ENCODE measurements at places on chromosomes 2 and 18.
A peak's percentile ranks its signal among the peaks of the same experiment; 100 is the strongest.

- no peak for DNase-seq
These were observed 790.1 kb upstream of the SLC8A1 start for GRCh38 chr2:41242001-41242331.

GRCh38 chr2:197086500-197086899 lies 160.0 kb upstream of the PGAP1 start:
- DNase-seq = no peak

- DNase-seq = no peak
These were observed 60.4 kb downstream of the WDSUB1 start for GRCh38 chr2:159226059-159226461.

GRCh38 chr2:138147796-138148195 lies 183.5 kb downstream of the HNMT start:
- no peak for DNase-seq

DNA sequence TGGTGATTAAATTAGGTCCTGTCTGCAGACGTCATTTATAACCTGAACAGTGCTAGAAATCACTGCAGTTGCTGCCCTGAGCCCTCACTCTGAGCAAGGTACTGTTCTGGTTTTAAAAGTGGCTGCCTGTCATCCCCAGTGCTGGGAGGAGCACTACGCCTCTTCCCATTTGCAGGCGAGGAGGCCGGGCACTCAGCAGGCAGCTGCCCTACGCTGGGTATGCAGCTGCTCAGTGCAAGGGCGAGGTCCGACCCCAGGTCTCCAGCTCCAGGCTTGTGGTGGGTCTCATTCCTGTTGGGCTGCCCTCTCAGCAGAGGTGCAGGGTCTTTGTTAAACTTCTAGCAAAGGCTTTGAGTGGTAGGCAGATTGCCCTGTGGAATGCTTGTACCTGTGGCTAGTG lies 15.7 kb downstream of the CNDP2 start:
- DNase-seq = no peak

DNA sequence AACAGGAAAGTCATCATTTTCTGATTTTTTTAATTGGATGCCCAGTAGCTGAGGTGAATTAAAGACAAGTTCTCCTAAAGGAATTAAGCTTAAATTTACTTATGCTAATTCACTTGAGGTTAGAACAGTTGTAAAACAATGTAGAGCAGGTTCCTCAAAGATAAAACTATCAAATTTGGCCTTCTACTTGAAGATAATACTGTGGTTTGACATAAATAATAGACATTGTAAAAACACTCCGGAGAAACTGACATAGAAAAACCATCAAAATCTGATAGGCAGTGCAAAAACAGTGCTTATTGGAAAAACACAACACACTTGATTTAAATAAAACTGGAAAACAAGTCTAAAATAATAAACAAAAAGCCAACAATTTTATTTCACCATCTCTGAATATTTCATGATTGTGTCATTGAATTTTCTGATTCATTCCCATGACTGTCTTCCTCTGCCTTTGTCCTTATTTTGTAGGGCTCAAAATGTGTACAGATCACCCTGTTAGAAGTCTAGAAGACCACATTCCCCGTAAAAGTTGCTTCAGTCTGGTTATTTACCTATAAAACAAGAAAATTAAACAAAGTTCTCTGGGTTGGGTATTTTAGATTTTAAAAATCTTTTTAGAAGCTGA lies 28.3 kb upstream of the SLC40A1 start:
- DNase-seq = no peak

DNA sequence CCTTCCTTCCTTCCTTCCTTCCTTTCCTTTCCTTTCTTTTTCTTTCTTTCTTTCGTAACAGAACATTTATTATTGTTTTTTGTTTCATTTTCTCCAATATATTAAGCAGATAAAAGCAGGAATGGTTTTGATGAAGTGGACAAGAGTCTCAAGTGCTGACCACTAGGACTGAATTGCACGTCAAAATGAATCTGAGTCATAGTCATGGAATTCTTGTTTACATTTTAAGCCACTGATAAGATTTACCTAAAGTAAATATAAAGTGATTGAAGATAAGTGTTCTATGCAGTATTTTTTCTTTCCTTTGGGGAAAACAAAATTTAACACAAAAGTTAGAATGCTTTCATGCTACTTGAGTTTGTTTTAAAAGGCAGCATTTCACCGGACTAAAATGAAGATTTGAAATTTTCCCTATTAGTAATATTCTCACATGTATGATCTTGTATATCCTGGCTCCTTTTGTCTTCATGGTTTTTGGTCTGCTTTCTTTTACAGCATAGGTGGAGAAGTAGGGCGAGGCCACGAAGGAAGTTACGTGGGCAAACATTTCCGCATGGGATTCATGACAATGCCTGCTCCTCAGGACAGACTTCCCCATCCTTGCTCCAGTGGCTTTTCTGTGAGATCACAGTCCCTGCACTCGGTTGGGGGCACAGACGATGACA lies 113.5 kb downstream of the NYAP2 start:
- no peak for DNase-seq

- DNase-seq = no peak
These were observed 111.7 kb upstream of the ZEB2 start for GRCh38 chr2:144631636-144632035.

DNA sequence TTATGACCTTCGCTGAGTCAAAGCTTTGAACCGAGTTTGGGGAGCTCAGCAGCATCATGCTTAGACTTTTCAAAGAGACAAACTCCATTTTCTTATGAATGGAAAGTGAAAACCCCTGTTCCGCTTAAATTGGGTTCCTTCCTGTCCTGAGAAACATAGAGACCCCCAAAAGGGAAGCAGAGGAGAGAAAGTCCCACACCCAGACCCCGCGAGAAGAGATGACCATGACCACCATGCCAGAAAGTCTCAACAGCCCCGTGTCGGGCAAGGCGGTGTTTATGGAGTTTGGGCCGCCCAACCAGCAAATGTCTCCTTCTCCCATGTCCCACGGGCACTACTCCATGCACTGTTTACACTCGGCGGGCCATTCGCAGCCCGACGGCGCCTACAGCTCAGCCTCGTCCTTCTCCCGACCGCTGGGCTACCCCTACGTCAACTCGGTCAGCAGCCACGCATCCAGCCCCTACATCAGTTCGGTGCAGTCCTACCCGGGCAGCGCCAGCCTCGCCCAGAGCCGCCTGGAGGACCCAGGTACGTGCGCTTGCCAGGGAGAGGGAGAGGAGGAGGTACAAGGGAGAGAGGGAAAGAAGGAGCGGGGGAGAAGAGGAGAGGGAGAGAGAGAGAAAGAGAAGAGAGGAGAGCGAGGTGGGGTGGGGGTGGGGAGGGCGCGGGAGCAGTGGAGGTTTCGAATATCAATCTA lies at the start of gene DLX1:
TSS of gene DLX1 (plus strand) at position 48 of the 700 bp plus-strand sequence. CDS start at position 219, 171 bp downstream.
- DNase-seq = no peak

DNA sequence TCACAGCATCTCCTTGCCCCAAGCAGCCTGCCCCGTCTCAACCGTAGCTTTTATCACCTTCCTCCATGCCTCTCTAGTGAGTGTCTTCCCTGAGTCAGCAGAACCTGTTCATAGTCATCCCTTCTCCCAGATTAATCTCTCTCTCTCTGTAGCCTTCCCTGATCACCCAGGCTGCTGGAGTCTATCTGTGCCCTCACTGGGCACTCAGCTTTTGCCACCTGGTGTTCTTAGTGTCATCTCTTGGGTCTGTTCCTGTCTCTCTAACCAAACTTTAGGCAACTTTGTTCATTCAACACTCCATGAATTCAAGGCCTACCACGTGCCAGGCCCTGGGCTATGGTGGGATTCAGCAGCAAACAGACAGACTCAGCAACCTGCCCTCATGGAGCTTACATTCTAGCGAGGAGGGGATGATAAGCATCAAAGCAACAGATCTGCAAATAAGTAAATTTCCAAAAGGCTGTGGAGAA lies 159.1 kb downstream of the SMAD7 start:
- no peak for DNase-seq

DNA sequence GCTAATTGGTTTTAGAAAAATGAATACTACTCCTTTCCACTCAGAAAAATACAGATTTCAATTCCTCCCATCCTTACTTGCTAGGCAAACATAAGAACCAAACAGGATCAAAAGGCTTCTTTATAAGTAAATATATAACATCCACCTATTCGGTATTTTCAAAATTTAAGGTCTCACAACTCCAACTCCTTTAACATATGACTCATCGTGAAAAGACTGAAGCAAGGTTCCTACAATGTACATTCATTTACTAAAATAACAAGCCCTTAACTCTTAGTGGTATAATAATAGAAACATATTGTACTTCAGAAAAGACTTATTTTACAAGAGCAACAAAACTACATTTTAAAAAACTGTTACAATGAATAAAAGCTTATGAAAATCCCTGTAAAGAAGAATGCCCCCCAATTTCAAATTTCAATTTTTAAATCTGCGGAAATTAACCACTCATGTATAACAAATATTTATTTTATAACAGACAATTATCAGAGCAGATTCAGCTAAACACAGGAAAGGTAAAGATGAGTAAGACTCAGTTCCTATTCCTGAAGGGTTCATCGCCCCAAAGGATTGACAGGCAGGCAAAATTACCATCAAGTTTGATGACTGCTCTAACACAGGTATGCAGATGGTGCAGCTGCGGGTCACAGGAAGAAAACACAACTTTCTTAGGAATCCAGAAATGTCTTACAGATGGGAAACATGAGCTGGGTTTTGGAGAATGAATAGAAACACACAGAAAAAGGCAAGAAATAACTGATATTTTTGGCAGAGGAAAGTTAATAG lies 96.4 kb downstream of the COBLL1 start:
- DNase-seq = no peak

DNA sequence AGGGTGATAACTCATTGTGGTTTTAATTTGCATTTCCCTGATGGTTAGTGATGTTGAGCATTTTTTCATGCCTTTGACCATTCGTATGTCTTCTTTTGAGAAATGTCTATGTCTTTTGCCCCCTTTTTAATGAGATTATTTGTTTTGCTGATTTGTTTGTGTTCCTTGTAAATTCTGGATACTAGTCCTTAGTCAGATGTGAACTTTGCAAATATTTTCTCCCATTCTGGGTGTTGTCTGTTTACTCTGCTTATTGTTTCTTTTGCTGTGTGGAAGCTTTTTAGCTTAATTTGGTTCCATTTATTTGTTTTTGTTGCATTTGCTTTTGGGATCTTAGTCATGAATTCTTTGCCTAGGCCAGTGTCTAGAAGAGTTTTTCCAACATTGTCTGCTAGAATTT lies 192.0 kb downstream of the PARD3B start:
- DNase-seq = no peak

- no peak for DNase-seq
These were observed 27.8 kb downstream of the TMEFF2 start for GRCh38 chr2:192166946-192167345.

DNA sequence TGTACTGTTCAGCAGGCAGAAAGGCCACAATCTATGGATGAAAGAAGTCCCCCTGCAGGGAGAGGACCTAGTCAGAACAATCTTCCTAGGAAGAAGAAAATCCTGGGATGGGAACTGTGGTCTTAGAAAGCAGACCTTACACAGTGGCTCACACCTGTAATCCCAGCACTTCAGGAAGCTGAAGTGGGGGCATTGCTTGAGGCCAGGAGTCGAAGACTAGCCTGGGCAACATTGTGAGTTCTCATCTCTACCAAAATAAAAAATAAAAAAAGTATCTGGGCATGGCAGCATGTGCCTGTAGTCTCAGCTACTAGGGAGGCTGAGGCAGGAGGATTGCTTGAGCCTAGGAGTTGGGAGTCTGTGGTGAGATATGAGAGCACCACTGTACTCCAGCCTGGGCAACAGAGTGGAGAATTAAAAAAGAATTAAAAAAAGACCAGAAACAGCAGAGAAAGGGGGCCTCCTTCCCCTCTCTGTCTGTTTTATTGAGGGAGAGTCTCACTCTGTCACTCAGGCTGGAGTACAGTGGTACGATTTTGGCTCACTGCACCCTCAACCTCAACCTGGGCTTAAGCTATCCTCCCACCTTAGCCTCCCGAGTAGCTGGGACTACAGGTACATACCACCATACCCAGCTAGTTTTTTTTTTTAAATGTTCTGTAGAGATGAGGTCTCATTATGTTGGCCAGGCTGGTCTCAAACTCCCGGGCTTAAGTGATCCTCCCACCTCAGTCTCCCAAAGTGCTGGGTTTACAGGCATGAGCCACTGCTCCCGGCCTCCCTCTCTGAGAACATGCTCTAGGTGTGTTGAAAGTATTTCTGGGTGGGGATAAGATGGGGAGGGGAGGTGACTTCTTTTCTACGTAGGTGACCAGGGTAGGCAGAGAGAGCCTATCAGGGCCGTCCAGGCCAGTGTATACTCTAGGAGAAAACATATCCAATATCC lies 7.4 kb downstream of the RHOB start:
- DNase-seq = no peak

DNA sequence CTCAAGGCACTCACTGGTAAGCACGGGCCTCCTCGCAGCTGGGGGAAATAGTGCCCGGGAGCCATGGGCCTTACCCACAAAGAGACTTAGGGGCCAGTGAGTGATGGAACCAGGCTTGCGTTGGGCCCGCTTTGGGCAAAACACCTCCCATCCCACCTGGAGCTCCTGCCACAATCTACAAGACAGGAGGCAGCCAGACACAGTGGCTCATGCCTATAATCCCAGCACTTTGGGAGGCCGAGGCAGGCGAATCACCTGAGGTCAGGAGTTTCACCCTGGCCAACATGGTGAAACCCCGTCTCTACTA lies 88.2 kb downstream of the TFCP2L1 start:
- no peak for DNase-seq

GRCh38 chr18:62341473-62341872 lies 16.4 kb downstream of the TNFRSF11A start:
- DNase-seq = no peak

GRCh38 chr2:26772064-26773001 lies 8.2 kb downstream of the SLC35F6 start:
- peak; percentile 95 for DNase-seq

DNA sequence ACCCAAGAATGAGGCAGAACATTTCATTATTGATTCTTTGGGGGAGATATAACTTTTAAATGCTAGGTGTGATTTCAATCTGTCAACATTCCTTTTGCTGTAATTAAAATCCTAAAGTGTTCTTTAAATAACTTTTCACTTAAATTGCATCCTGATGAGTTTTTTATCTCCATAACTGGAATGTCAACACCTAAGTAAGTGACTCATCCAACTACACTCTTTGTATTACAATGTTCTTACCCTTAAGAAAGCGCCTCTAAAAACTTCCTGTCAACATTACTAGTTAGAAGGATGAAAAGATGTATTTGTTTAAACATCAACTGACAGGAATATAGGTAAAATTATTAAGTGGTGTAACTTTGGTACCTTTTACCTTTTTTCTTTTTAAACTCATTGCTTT lies 1657.0 kb downstream of the LRP1B start:
- no peak for DNase-seq

DNA sequence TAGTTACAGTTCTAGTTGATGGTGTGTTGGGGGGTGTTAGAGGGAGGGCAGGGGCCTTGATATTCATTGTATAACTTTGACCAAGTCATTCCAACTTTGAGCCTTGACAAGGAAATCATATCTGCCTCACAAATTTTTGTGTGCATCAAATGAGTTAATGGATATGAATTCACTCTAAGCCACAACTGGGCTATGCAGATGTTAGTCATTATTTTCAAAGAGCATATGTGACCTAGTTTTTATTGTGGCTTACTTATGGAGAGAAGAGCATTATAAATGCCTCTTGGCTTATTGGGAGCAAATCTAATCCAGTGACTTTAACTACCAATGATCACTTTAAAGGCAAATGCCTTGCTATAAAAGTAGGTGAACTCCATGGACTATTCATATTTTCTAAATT lies 250.2 kb downstream of the LPIN1 start:
- DNase-seq = no peak

All from uterus (tissue), 4 donors.